A549 (cell line): ENCODE measurements at places on chromosomes 7 and 10.

DNA sequence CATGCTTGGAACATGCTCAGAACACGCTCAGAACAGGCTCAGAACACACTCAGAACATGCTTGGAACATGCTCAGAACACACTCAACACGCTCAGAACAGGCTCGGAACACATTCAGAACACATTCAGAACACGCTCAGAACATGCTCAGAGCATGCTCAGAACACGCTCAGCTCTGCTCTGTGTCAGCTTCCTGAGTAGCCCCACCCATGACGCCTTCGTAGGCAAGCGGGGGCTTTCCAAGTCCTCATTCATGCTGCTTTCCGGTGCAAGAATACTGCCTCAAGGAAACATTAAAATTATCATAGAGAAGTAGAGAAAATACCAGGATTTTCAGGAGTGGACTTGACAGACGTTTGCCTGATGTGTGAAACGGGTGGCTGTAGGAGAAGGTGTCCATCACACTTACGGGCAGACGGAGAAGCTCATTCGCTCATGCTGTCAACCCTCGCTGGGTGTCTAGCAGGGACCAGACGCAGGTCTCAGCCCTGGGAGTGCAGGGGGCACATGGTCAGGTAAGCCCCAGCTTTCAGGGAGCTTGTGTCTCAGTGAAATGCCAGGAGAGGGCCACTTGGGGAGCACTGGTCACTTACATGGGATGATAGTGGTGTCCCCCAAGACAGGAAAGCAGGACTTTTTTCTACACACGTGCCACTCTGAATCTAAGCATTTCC lies 24.7 kb downstream of the EN2 start:
- DNase-seq = no peak

GRCh38 chr10:22550732-22551131 lies 163.6 kb downstream of the PIP4K2A start:
- DNase-seq = peak; percentile 41

- no peak for DNase-seq
Measured at GRCh38 chr10:61454541-61454940, 1.4 kb upstream of the TMEM26 start.

- no peak for DNase-seq
Measured at GRCh38 chr10:91210014-91210413, 10.4 kb upstream of the PCGF5 start.

DNA sequence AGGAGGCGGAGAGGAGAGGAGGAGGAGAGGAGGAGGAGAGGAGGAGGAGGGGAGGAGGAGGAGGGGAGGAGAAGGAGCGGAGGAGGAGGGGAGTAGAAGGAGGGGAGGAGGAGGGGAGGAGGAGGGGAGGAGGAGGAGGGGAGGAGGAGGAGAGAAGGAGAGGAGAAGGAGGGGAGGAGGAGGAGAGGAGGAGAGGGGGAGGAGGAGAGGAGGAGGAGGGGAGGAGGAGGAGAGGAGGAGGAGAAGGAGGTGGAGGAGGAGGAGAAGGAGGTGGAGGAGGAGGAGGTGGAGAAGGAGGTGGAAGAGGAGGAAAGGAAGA lies 15.5 kb upstream of the CRCP start:
- no peak for DNase-seq

DNA sequence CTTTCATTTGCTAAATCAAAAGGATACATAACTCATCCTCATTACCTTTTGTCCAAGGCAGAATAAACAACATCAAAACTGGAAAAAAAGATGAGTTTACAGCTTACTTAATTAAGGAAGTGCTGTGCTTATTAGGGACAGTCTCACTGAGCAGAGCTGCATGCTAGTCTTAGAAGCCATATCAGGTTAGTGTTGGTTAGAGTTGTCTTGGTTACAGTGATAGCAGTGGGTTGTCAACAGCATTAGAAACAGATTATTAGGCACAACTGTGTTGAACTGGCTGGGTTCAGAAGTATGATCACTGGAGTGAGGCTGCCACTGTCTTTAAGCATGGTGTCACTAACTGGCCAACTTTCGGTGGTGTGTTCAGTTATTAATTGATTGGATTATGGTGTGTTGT lies 503.9 kb upstream of the IGFBP3 start:
- no peak for DNase-seq

DNA sequence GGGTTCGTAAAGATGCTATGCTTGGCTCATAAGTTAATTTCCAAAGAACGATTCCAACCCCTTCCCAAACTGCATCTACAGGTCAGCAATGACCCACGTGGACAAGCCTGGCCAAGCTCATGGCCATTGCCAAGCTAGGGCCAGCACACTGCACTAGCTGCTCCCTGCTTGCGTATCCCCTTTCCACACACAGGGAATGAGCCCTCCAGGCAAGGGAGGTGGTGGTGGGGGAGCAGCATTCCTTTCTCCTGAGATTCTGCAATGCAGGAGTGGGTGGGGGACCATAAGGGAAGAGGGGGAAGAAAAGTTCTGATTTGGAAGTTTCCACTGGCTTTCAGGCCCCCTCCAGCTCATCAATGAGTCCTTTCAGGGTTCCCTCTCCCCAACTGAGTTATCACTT lies 56.0 kb downstream of the SH3PXD2A start:
- no peak for DNase-seq

DNA sequence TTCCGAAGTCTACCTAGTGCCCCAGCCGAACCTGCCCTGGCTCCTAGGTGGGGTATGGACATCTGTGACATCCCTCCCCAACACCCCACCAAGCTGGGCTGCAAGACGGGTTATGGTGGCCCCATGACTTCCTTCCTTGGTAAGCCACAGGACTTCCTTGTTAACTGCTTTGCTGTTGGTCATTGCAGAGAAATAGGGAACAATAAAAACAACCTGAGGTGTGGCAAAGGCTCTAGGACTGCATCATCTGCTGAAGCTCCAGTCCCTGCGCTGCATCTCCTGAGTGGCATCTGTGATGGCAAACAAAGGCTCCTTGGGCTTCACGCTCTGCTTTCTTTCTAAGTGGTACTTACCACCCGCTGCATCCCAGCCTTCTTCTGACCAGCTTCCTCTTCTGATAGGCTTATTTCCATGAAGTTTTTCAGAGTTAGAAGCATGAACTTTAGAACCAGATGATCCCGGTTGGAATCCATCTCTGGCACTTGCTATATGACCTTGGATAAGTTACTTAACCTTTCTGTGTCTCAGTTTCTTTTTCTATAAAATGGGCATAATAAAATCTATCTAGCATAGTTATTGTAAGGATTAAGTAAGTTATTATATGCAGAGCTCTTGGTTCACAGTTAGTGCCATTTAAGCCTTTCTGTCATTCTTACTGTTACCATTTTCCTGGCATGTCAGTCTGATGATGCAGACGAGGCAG lies 216.8 kb downstream of the RPS24 start:
- no peak for DNase-seq
